ENCODE measurements at places on chromosomes 7 and 10. TPM values are rescaled to one million over a fixed set of nuclear protein-coding genes. Genes with fewer than 3 reads are reported as not detected.
A peak's percentile ranks its signal among the peaks of the same experiment; 100 is the strongest.

DNA sequence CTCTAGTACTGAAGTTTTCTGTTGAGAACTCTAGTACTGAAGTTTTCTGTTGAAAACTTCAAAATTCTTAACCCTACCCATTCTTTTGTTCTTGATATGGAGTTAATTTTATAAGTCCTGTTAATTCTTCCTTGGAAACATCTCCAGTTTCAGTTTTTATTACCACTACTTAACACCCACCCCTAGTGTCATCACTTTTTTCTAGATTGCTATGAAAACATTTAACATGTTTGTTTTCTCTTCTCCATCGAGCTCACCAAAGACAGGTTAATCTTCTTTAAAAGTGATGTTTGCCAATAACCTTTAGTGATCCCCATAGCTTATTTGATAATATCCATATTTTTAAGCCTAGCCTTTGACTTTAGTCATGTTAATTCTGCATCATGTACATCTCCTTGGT lies 147.9 kb downstream of the PPP1R9A start:
- H3K27ac ChIP-seq = no peak overlapping the region
- H3K4me1 ChIP-seq = peaks cover 14% of the 10 kb centered on the region
- H3K4me3 ChIP-seq = no peak overlapping the region
- H3K36me3 ChIP-seq = peaks cover 3% of the 10 kb centered on the region
- no peaks in the 10 kb centered on the region for H3K27me3 ChIP-seq
- DNase-seq = no peak

- H3K36me3 ChIP-seq = no peaks in the 10 kb centered on the region
- H3K4me3 ChIP-seq = no peak overlapping the region
- no peak overlapping the region for H3K27ac ChIP-seq
- no peak for DNase-seq
- peaks cover 7% of the 10 kb centered on the region for H3K4me1 ChIP-seq
- H3K27me3 ChIP-seq = no peaks in the 10 kb centered on the region
Observed at GRCh38 chr10:129697463-129698247, 230.6 kb downstream of the MGMT start.

GRCh38 chr7:40354711-40355110 lies 219.9 kb downstream of the SUGCT start:
- no peaks in the 10 kb centered on the region for H3K36me3 ChIP-seq
- no peak for DNase-seq
- no peak overlapping the region for H3K4me3 ChIP-seq
- H3K4me1 ChIP-seq = no peaks in the 10 kb centered on the region
- no peak overlapping the region for H3K27ac ChIP-seq
- no peaks in the 10 kb centered on the region for H3K27me3 ChIP-seq

GRCh38 chr10:11864727-11865126 lies 41.6 kb downstream of the PROSER2 start:
- H3K27ac ChIP-seq = no peak overlapping the region
- H3K4me1 ChIP-seq = peaks cover 5% of the 10 kb centered on the region
- H3K36me3 ChIP-seq = no peaks in the 10 kb centered on the region
- H3K4me3 ChIP-seq = no peak overlapping the region

- H3K27ac ChIP-seq = no peak overlapping the region
- no peaks in the 10 kb centered on the region for H3K36me3 ChIP-seq
- H3K27me3 ChIP-seq = peaks cover 30% of the 10 kb centered on the region
- DNase-seq = no peak
- H3K4me1 ChIP-seq = peaks cover 16% of the 10 kb centered on the region
- H3K4me3 ChIP-seq = no peak overlapping the region
Observed at GRCh38 chr10:114096864-114097263, 53.2 kb downstream of the ADRB1 start.

DNA sequence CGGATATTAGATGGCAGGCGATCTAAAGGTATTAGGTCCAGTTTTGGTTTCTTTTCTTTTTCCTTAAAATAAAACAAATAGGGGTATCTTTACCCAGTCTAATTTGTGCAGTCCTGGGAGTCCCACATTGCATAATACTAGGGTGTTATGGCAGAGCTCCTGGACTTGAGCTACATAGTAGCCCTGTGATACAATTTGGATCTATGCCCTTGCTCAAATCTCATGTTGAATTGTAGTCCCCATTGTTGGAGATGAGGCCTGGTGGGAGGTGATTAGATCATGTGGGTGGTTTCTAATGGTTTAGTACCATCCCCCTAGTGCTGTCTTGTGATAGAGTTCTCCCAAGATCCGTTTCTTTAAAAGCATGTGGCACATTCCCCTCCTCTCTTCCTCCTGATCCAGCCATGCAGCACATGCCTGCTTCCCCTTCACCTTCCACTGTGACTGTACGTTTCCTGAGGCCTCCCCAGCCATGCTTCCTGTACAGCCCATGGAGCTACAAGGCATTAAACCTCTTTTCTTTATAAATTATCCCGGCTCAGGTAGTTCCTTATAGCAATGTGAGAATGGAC lies 141.9 kb downstream of the RPS24 start:
- H3K4me1 ChIP-seq = peaks cover 62% of the 10 kb centered on the region
- H3K4me3 ChIP-seq = no peak overlapping the region
- H3K36me3 ChIP-seq = no peaks in the 10 kb centered on the region
- H3K27ac ChIP-seq = peak overlapping the region; percentile 70

DNA sequence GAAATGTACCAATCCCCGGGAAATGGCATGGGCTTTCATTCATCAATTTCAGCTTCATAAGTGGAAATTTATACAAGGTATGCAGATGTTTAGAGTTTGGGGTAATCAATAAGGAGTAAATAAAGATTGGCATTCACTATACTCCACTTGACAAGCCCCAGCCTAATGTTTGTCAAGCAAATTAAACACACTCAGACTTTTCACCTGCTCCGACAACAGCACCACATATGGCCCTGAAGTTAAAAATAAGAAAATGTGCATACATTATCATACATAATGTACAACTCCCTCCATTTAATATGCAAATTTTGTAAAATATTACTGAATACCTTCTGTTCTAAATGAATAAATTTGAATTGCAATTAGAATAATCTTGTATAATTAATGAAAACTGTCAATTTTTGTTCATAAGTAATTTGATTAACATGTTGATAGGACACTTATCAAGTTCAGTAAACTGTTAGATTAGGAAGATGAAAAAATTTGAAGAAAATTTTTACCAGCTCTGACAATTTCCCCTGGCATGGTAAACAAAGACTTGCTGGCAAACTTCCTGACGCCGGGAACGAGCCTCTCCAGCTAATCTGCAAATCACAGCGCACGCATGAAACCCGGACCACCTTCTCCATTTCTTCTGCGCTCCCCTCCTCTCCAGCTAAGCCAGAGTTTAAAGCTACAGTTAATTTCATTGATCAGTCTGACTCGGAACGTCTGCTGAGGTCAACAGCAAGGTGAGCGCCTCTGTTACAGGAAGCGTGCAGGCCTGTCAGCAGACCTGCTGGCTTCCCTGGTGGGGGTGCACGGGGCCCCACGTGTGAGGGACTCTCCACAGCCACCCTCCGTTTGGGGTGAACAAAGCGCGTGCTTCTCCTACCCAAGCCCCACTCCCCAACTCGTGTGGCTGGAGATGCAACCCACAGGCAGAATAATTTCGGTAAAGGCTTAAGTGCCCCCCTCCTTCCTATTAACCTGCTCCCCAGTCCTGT lies 70.7 kb downstream of the EBF3 start:
- no peaks in the 10 kb centered on the region for H3K36me3 ChIP-seq
- DNase-seq = no peak
- H3K27ac ChIP-seq = no peak overlapping the region
- H3K4me3 ChIP-seq = no peak overlapping the region

DNA sequence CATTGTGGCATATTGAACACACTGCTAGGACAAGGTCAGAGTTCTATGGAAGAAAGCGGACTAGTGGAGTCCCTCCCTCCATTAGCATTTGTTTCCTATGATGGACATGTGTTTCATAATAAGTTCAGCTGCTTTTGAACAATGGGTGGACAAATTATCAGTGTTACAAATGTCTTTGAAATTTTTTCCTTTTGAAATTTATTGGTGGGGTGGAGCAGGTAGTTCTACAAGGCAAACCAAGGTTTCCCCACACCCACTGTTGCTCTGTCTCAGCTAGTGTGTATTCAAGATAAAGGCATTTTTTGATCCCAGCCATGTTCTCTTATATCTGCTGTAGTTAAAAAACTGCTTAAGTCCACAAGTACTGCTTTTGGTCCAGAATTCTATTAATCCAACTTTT lies 79.9 kb downstream of the MALSU1 start:
- no peak overlapping the region for H3K4me3 ChIP-seq
- H3K36me3 ChIP-seq = peaks cover 17% of the 10 kb centered on the region
- no peak for DNase-seq
- H3K4me1 ChIP-seq = no peaks in the 10 kb centered on the region

GRCh38 chr10:102776779-102777456 lies 33.2 kb downstream of the WBP1L start:
- DNase-seq = peak; percentile 61
- H3K4me1 ChIP-seq = peaks cover 72% of the 10 kb centered on the region
- no peaks in the 10 kb centered on the region for H3K27me3 ChIP-seq
- H3K4me3 ChIP-seq = peak overlapping the region; percentile 78
- no peaks in the 10 kb centered on the region for H3K36me3 ChIP-seq
- H3K27ac ChIP-seq = peak overlapping the region; percentile 79

- H3K27me3 ChIP-seq = peaks cover 2% of the 10 kb centered on the region
- no peak within 1 kb of the TSS for H3K4me3 ChIP-seq
- H3K36me3 ChIP-seq = no peaks in the 10 kb centered on the region
- H3K27ac ChIP-seq = no peak within 1 kb of the TSS
Observed at GRCh38 chr7:75813781-75814236, at the start of gene CCL24. CCL24 (minus strand) TSS chr7:75813806; CDS start chr7:75813715, 91 bp downstream.

GRCh38 chr10:33106767-33107166 lies 148.7 kb upstream of the ITGB1 start:
- H3K4me3 ChIP-seq = peak overlapping the region; percentile 41
- peaks cover 13% of the 10 kb centered on the region for H3K36me3 ChIP-seq
- peaks cover 55% of the 10 kb centered on the region for H3K4me1 ChIP-seq
- no peak overlapping the region for H3K27ac ChIP-seq

GRCh38 chr7:149205690-149206381 lies 10.5 kb downstream of the ZNF282 start:
- no peak overlapping the region for H3K27ac ChIP-seq
- no peaks in the 10 kb centered on the region for H3K27me3 ChIP-seq
- H3K36me3 ChIP-seq = peaks cover 34% of the 10 kb centered on the region
- peaks cover 6% of the 10 kb centered on the region for H3K4me1 ChIP-seq
- no peak for DNase-seq

DNA sequence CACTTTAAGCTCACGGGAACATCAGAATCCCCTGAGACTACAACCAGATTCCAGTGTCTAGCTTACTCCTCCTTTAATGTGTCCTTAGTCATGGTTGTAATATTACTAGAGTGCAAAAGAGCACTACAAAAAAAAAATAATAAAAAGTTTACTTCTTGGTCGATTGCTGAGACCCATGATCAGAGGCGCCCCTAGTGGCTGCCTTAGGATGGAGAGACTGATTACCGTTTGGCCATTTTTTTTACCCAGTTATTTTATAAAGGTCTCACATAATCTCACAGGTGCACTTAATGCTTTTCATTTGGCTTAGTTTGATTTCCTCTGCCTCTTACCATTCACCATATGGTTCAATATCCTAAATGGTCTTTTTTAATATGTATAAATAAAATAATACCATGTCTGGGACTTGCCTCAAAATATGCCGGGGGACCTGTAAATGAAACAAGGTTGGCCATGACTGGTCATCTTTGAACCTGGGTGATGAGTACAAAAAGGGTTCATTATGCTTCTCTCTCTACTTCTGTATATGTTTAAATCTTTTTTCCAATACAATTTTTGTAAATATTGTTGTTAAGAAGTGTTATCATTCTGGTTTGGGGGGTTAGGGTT lies 331.5 kb upstream of the NFE2L3 start:
- H3K27ac ChIP-seq = no peak overlapping the region
- DNase-seq = no peak
- H3K4me3 ChIP-seq = no peak overlapping the region
- H3K4me1 ChIP-seq = peaks cover 27% of the 10 kb centered on the region

GRCh38 chr7:29019896-29020295 lies 61.8 kb upstream of the TRIL start:
- H3K4me1 ChIP-seq = peaks cover 6% of the 10 kb centered on the region
- H3K4me3 ChIP-seq = no peak overlapping the region
- H3K27me3 ChIP-seq = no peaks in the 10 kb centered on the region

DNA sequence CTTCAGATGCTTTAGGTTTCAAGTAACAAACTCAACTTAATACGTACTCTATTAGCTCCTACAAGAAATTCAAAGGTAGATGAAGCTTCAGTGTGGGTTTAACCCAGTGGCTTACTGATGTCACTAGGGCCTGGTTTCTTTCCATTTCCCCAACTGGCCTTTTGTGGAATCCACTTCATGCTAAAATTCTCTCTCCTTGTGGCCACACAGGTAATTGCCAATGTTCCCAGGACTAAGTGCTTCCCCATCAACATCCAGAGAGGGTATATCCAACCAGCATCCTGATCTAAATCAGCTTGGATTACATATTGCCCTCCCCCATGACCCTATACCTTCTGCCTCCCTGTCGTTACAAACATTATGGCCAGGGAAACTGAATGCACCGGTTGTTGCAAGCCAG lies 10.7 kb downstream of the FBXL13 start:
- H3K27ac ChIP-seq = no peak overlapping the region
- no peak overlapping the region for H3K4me3 ChIP-seq
- H3K27me3 ChIP-seq = no peaks in the 10 kb centered on the region
- no peaks in the 10 kb centered on the region for H3K4me1 ChIP-seq

- H3K36me3 ChIP-seq = no peaks in the 10 kb centered on the region
- H3K4me3 ChIP-seq = no peak overlapping the region
- peaks cover 35% of the 10 kb centered on the region for H3K4me1 ChIP-seq
- no peaks in the 10 kb centered on the region for H3K27me3 ChIP-seq
- DNase-seq = no peak
- peak overlapping the region; percentile 27 for H3K27ac ChIP-seq
Observed at GRCh38 chr10:29237786-29238185, 51.1 kb upstream of the LYZL1 start.

- H3K4me1 ChIP-seq = peaks cover 51% of the 10 kb centered on the region
- no peak overlapping the region for H3K4me3 ChIP-seq
- no peak overlapping the region for H3K27ac ChIP-seq
- no peaks in the 10 kb centered on the region for H3K27me3 ChIP-seq
- no peak for DNase-seq
Observed at GRCh38 chr10:34240039-34240438, 575.1 kb downstream of the PARD3 start.

- H3K36me3 ChIP-seq = peaks cover 12% of the 10 kb centered on the region
- no peaks in the 10 kb centered on the region for H3K4me1 ChIP-seq
- no peak overlapping the region for H3K4me3 ChIP-seq
- H3K27me3 ChIP-seq = peaks cover 6% of the 10 kb centered on the region
- no peak overlapping the region for H3K27ac ChIP-seq
Observed at GRCh38 chr10:93124580-93125318, 51.1 kb downstream of the CYP26A1 start.

RADIL gene
- 13.8 TPM for total RNA-seq

FGL2 gene
- not detected for total RNA-seq

ETV1 gene
- 89.4 TPM for total RNA-seq

CPA4 gene
- 0.72 TPM for total RNA-seq

FAM3C gene
- total RNA-seq = 49.1 TPM

TRDMT1 gene
- 20.6 TPM for total RNA-seq

TRIM50 gene
- total RNA-seq = not detected

CCL26 gene
- not detected for total RNA-seq

MRLN gene
- total RNA-seq = not detected

ERVW-1 gene
- total RNA-seq = not detected

GPR26 gene
- not detected for total RNA-seq

CNNM1 gene
- 1.6 TPM for total RNA-seq

Data from neural crest cell (in vitro differentiated cells).